ENCODE measurements at places on chromosomes 16 and 17.

- DNase-seq: no peak
These were observed 719 bp downstream of the NGFR start for GRCh38 chr17:49495842-49496182.

DNA sequence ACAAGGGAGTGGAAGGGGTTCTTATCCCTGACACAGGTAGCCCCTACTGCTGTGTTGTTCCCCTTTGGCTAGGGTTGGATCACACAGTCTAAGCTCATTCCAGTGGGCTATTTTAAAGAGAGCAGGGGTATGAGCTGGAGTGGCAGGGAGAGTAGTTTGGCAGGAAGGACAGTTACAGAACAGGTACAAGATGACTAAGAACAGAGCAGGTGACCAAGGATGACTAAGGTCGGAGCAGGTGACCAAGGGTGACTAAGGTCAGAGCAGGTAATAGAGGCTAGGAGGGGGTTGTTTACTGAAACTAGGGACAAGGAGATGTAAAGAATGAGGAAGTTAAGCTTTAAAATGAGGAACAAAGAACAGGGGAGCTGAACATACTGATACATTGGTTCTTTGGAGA is 58.8 kb downstream of the UTP18 start:
- DNase-seq: no peak

DNA sequence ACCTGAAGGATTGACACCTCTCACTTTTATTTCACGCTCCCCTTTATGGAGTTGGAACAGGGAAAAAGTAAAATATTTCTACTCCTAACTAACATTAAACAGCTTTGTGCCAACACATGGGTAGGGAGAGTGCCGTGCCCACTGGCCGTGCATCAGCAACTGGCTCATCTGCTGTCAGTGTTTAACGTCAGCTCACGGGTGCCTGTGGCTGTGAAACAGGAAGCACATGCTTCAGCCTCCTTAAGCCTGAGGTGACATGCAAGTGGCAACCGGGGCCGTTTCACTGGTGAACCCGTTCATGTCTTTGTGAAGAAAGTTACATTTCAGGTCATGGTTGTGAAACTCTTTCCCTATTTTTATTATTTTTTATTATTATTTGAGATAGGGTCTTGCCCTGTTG is 3.2 kb downstream of the SPG7 start:
- no peak for DNase-seq

DNA sequence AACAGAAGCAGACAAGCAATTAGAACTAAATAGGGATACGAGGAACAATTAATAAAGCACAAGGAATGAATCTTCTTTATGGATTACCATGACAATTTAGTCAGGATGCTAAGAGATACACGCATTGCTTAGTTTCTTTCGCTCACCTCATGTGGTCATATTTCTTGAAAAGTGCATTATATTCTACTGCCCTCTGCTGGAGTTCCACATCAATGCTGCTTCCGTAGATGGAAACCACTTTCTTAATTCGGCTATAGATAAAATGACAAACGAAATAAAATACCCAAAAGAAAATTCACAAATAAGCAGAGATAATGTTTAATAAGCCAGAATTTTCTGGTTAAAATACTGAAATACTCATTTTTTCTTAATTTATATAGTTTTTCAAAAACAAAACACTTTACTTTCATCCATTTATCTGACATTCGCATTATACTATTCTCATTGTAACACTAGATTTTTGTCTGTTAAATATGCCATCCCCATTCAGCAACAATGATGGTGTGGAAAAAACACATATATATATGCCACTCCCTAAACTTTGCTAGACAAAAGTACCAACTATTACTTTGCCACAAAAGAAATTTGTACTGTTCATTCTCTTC is 22.0 kb upstream of the PHLPP2 start:
- DNase-seq: no peak

DNA sequence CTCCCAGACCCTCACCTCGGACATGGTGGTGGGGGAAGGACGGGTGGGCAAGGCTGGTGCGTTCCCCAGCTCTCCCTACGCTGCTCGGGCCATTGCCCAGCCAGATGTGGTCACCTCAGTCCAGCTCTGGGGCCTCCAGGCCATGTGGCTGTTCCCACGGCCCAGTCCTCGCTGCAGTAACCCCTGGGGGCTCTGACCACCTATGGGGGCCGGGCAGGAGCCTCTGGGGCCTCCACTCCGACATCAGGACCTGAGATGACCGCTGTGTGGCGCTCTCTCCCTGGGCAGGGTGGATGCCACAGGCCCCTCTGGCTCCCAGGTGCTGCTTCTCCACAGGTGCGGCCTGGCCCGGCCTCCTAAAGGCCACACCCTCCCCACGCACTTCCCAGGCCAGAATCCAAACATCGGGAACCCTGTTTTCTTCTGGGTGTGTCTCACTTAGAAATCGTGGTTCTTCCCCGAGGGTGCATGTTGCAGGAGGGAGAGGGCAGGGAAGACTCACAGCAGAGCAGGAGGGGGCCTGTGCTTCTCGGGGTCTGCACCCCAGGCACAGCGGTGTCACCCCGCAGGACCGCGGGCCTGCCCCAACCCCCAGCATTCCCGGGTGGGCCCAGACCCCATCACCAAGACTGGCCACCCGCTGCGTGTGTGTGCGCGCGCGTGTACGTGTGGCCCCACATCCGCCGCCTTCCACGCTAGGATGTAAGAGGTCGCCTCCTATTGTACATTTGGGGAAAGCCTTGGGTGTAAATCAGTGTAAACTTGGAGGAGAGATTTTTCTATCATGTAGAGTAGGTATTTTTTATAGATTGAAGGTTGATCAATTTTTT is 5.9 kb upstream of the CAPN15 start:
- no peak for DNase-seq

- no peak for DNase-seq
These were observed 215.4 kb downstream of the CHD9NB start for GRCh38 chr16:52837251-52837650.

- peak; percentile 21 for DNase-seq
These were observed 44.7 kb upstream of the MEAK7 start for GRCh38 chr16:84548971-84549844.

DNA sequence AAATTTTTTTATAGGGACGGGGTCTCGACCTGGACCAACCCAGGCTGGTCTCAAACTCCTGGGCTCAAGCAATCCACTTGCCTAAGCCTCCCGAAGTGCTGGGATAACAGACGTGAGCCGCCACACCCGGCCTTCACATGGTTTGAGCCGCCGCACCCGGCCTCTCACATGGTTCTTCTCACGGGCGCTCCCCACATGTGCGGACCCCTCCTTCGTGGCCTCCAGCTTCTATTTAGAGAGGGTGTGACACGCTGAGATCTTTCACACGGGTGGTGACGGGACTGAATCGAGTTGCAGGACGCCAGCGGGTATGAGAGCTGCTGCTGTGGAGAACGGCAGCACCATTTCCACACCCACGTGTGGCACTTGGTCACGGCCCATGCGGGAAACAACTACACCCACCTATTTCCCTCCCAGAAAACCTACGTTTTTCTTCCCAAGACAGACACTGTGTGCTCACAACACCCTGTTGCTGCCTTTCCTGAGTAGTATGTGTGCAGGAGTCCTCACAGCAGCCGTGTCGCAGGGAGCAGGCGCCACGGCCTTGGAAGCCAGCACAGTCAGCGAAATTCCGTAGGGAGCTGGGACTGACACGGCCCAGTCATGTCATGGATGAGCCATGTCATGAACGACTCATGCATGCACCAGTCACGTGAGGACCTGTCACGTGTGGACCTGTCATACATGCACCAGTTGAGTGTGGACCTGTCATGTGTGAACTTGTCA is 20.1 kb upstream of the ACSF3 start:
- DNase-seq: no peak

- DNase-seq: peak; percentile 97
These were observed at the start of gene OVCA2 for GRCh38 chr17:2041561-2042389. Gene OVCA2, plus strand, starts transcription at chr17:2042022. Its CDS starts 26 bp downstream, at chr17:2042048.

GRCh38 chr17:39848600-39848999 is 15.5 kb downstream of the IKZF3 start:
- no peak for DNase-seq

DNA sequence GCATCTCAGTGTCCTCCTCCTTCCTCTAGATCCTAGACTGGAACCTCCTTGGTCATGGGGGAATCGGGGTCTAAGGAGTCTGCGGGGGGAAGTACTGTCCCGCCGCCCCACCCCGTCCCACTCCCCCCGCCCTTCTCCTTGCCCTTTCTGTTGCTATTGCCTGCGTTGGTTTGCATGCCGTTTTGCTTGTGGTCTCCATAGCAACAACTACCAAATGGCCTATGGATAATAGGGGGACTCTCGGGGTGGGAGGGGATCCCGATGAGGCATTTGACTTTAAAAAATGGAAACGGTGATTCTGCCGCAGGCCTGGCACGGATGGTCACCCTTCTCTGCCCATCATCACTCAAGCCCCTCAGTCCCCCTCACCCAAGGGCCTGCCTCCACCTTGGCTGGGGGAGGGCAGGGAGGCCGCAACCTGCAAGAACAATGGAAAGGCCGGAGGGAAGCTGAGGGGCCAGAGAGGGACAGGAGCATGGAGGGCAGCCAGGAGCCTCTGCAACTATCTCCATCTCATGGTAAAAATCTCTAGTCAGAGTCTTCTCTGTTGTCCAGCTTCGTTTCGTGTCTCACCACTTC is 231.4 kb upstream of the TNRC6C start:
- DNase-seq: no peak

GRCh38 chr16:54508351-54508750 is 221.8 kb upstream of the IRX3 start:
- DNase-seq: no peak

DNA sequence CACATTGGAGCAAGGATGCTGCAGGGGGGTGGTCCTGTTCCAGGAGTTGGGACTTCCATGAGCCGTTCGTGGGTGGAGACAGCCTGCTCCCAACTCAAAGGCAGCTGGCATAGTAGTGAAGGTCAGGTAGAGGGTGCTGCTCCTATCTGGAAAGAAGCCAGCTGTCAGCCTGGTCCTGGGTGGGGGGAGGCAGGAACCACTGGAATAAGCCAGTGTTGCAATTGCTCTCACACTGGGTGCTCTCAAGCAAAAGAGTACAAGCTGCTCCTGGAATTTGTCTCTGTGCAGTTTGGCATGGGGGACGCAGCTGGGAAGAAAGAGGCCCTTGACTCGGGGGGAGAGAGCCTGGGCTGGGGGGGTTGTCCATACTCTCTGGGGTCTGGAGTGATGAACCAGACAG is 8.7 kb downstream of the CACNG5 start:
- DNase-seq: no peak

DNA sequence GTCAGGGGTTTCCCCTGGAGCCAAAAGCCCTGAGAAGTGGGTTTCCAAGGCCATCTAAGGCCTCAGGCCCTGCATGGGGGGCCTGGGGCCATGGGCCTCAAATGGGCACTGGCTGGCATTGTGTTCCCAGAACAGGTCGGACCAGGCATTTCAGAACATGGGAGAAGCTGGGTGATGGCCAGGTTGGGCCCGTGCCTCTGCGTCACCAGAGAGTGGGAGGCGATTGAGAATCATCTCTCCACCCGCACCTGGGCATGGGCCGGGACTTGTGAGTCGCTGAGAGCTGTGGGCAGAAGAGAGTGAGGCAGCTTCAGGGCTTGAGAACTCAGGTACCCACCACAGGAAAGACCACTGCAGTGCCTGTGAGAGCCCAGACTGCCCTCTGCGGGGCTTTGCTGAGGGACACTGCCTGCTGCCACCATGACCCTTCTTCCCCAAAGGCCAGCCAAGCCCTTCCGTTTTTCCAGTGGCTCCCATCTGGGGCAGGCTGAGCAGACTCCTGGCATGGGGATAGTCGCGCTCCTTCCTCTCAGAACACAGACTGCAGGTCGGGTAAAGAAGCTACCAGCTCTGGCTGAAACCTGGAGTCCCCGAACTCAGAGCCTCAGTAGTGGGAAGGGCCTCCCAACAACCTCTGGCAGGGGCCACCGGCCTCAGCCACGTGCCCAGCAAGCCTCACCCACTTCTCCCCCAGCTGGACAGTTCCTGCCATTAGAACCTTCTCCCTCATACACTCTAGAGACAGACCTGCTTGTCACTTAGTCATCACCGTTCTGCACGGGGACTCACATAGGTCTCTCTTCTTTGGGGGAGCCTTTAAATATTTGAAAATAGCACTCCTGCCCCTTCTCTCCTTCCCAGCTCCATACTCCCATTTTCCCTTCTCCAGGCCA is 1.6 kb downstream of the RAB11FIP4 start:
- DNase-seq: no peak

DNA sequence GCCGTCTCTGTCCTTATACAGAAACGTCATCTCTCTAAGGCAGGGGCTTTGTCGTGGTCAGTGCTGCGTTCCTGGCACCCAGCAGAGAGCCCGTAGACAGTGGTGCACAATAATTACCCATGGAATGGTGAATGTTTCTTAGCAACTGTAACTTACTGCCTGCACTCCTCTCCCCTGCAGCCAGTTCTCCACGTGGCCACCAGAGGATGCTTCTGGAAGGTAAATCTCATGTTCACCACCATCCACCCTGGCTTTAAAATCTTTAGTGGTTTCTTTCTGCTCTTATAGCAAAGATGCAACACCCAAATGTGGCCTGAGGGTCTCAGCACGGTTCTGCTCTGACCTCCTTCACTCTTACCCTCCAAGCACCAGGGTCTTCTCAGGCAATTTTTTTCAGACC is 150.8 kb downstream of the GRIN2A start:
- no peak for DNase-seq

GRCh38 chr17:69516911-69517310 is 102.4 kb downstream of the MAP2K6 start:
- no peak for DNase-seq

DNA sequence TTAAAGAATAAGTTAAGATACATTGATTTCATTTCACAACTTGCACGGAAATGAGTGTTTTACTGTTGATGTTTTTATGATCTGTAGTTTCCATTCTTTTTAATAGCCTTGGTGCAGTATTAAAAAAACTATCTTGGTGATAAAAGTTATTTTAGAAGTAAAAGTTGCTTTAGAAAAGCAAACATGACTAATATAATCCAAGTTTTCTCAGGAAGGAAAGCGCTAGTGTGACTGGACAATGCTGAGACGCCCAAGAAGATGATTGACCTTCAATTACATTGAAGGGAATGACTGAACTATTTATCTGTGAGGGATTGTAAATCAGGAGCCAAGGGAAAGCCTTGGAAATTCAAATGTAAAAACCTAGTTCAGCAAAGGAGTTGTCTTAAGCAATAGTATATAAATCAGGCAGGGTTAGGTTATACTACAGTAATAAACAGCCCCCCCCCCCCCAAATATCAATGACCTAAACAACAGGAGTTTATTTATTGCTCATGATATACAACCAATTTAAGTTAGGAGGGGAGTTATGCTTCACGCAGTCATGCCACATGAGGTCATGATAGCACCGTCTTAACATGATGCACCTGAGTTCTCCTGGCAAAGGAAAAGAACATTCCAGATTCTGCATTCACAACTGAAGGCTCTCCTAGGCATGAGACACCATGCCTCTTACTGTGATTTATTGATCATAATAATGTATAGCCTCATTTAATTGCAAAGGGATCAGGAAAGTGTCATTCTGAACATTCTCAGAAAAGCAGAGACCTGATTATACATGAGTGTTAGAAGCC is 443.8 kb downstream of the CDH13 start:
- no peak for DNase-seq

DNA sequence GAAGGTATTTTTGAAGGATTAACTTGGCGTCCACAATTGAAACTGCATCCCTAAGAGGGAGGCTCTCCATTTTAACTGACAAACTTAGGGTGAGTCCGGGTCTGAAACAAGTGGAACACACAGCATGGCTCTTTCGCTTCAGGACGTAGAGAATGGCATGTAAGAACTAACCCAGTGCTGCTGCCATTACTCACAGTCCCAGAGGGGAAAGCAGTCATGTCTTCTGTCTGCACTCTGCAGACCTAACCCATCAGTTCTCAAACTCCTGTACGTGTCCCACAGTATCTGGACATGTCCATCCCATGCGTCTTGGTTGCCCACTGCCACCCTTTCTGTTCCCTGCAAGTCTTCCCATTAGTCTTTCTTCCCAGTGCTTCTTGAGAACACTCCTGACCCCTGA is 563 bp downstream of the ST6GALNAC1 start:
- DNase-seq: no peak

Data from stimulated activated CD4-positive, alpha-beta T cell treated with anti-CD3 and anti-CD28 coated beads, TNF-alpha, amount 100 ng/mL, for 4 hours (primary cell).